ENCODE measurements at places on chromosomes 3 and 15.

DNA sequence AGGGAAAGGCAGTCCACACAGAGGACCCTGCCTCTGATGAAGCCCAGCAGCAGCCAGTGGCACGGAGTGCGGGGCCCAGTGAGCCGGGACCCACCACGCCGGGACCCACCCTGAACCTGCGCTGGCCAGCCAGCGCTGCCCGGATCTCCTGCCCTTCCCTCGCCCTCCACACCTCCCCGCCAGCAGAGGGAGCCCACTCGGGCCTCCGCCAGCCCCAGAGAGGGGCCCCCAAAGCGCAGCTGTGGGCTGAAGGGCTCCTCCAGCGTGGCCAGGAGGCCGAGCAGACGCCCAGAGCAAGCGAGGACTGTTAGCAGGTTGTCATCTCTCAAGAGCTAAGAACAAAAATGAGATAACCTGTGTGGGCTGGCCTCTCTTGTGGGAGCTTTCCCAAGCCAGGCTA, 81.3 kb upstream of the ATP10A start:
- DNase-seq: no peak

- DNase-seq: no peak
Observed at GRCh38 chr15:43361313-43361903, 9.4 kb downstream of the ZSCAN29 start.

DNA sequence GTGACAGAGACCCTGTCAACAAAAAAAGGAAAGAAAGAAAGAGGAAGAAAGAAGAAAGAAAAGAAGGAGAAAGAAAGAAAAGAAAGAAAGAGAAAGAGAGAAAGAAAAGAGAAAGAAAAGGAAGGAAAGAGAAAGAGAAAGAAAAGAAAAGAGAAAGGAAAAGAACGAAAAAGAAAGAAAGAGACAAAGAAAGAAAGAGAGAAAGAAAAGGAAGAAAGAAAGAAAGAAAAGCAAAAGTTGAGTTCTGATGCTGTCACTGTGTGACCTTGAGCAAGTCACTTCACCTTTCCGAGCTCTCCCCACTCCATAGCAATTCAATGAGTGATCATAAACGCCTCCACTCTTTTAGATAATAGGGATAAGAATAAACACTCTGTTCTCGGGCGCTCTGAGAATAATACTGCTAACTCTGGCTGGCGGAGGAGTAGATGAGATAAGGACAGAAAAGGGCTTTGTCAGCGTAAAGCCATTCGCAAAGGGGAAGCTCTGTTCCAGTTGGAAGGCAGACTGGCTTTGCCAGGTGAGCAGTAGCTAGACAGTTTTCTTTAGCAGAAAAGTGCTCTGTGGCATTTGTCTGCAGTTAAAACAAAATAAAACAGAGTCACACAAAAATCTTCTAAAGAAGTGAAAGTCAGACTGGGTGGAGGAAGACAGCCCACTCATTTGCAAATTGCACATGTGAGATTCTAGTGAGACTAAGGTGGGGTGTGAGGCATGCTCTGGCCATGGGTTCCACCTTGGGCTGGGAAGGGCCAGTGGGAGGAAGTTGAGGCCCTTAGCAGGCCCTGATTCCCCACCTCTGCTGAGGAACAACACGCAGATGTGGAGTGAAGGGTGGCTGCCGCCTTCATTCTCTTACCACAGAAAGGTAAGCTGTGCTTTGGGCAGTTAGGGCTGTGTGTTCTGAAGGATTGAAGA, 9.6 kb upstream of the FLNB start:
- DNase-seq: no peak

GRCh38 chr15:71448688-71449114, 333.4 kb downstream of the THSD4 start:
- no peak for DNase-seq

DNA sequence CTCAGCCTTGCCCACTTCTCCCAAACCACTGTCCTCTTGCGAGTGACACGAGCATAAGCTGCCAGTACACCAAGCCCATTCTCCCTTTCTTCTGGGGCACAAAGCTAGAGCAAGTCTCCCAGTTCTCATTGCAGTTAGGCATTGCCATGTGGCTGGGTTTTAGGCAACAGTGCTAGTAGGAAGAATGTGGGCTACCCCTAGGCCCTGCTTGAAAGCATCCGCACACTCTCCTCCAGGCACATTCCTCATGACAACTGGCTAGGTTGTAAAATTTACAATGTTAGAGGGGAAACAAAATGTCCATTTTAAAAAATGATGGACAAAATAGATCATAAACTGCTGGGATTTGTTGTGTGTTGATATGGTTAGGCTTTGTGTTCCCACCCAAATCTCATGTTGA, 19.7 kb downstream of the ITGB5 start:
- no peak for DNase-seq

GRCh38 chr3:37981348-37981664, 9.3 kb upstream of the VILL start:
- no peak for DNase-seq

- no peak for DNase-seq
Observed at GRCh38 chr3:37952564-37952963, 38.0 kb upstream of the VILL start.

GRCh38 chr15:31060429-31061140, 40.9 kb downstream of the TRPM1 start:
- no peak for DNase-seq

GRCh38 chr3:13167064-13167743, 94.0 kb upstream of the IQSEC1 start:
- no peak for DNase-seq

GRCh38 chr3:123605789-123606234, 21.0 kb upstream of the HACD2 start:
- DNase-seq: no peak

DNA sequence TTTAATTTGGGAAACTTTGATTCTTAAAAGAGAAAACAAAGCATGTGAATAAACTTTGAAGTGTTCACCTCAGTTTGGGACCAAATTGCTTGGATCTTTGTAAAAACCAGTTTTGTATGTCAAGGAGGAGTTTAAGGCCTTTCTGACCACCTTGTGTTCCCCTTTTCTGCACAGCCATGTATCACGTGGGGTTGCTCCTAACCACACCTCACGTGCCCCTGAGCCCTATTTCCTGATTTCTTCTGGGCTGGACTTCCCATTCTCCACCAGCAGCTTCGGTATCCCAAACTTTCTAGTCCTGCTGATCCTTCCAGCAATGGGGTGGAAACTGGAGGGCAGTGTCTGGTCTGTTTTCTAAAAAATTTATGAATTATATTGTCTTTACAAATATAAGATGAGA, 76.4 kb upstream of the STT3B start:
- DNase-seq: no peak

GRCh38 chr3:188345223-188345622, 191.3 kb downstream of the LPP start:
- DNase-seq: no peak

GRCh38 chr15:70154718-70155347, 57.1 kb upstream of the TLE3 start:
- DNase-seq: no peak

- no peak for DNase-seq
Observed at GRCh38 chr3:37984596-37984995, 6.0 kb upstream of the VILL start.

- no peak for DNase-seq
Observed at GRCh38 chr15:68379759-68380290, 52.1 kb downstream of the ITGA11 start.

- DNase-seq: no peak
Observed at GRCh38 chr3:50571486-50571885, 2.2 kb downstream of the HEMK1 start.

GRCh38 chr15:85646538-85647091, 148.1 kb downstream of the KLHL25 start:
- no peak for DNase-seq

- no peak for DNase-seq
Observed at GRCh38 chr3:54647721-54648120, 280.1 kb downstream of the LRTM1 start.

DNA sequence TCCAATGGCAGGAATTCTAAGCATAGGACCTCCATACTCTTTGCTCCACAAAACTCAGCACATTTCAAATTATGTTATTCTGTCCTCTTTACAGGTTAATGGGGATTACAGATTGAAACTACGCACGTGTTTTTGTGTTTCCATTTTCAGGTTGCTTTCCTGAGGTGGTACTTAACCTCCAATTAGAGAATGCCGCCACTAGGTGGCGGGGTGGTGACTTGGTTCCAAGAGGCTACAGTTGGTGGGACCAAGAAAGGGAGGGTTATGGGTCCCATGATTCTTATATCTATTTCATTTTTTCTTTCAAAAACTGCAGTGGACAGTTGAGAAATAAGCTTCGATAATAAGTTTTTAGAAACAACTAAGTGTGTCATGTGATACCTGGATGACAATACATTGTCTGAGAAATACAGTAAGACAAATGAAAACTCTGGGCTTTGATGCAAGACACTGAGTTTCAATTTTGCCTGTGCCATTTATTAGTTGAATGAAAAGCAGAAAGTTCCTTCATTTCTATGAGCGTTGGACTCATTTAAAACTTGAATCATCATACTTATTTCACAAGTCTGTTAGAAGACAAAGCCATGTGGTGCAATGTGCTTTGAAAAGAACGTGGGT, 539.0 kb downstream of the FGF12 start:
- peak; percentile 16 for DNase-seq

DNA sequence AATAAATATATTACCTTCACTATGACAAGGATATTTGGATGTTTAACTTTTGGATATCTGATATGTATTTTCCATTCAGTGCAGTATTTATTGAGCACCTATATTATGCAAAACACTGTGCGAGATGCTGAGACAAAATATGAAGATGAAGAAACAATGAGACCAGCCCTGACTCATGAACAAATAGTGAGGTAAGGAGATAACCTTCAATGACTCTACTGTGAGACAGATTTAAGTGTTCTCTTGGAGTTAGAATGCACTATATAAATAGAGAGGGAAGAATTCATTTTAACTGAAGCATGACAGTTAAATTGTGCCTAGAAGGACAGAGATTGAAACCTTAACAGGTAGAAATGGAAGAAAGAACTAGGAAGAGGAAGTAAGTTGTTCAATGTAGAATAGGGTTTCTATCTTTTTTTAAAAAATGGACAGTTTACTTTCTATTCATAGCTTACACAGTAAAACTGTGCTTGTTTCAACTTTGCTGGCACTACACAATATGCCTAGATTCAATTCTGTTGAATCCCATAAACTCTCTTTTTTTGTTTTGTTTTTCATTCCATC, 124.2 kb downstream of the ZBTB20 start:
- DNase-seq: no peak

Data from activated naive CD4-positive, alpha-beta T cell treated with anti-CD3 and anti-CD28 coated beads, Interleukin-2, amount 50 U/mL, for 16 hours (primary cell).